ENCODE measurements at places on chromosomes 3 and 15.

GRCh38 chr3:168249550-168250414, 154.1 kb upstream of the GOLIM4 start:
- no peak for DNase-seq

DNA sequence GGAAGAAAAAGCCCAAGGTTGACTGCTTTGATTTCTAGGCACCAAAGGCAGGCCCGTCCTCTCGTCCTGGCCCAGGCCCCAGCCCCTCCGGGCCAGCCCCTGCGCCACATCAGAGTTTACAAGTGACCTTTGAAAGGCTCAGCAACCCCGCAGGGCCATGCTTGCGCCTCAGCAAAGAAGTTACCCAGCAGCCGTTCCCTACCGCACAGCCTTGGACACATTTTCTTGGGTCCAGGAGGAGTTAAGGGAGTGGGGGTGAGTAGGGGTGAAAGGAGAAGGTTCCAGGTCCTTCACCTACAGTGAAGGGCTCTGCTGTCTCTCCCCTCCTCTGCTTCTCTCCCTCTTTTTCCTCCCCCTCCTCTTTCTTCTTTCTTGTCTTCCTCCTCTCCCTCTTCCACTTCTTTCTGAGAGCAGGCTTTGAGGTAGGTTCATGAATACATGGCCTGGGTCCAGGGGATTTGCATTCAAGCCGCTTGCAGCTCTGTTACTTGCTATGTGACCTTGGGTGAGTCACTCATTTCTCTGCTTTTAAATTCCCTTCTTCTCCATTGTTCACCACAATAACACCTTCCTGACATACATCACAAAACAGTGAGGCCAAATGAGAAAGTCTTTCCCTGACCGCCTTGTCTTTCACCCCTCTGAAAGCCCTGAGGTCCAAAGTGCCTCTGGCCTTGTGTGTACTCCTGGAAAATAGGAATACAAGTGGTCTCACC, 223.3 kb upstream of the TPRG1 start:
- no peak for DNase-seq

GRCh38 chr3:39144748-39145380, 8.5 kb downstream of the CSRNP1 start:
- DNase-seq, result no peak

DNA sequence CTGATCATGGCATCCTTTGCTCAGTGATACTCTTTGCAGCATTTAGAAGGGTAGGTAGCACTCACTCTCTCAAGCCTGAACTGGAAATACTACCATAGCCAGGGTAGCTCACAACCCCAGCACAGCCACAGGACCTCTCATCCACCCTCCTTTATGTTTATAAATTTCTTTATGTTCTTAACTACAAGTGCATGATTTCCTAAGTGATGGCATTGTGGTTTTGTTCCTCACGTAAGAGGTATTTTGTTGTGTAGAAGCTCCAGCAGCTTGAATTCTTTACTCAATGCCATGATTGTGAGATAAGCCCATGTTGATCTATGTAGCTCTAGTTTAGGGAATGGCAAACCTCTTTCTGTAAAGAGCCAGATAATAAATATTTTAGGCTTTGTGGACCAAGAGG, 7.9 kb upstream of the RTP3 start:
- DNase-seq, result no peak

DNA sequence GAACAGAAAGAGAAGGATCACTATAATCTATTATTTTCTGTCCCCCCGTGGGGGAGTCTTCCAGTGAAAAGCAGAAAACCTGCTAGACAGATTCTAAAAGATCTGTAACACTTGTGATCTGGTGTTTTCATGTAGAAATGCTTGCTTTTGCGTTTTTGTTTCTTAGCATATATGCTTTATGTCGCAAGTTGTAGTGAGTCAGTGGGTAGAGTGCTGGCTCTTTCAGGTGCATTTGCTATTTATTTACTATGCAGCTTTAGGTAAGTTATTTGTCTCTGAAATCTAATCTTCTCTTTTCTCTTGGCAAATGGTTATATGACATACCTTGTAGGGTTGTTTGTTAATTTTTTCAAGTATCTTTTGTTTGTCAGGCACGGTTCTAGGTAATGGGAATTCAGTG, 9.4 kb downstream of the AKAP13 start:
- no peak for DNase-seq

- DNase-seq, result no peak
Observed at GRCh38 chr3:32105291-32106131, 909 bp upstream of the GPD1L start.

DNA sequence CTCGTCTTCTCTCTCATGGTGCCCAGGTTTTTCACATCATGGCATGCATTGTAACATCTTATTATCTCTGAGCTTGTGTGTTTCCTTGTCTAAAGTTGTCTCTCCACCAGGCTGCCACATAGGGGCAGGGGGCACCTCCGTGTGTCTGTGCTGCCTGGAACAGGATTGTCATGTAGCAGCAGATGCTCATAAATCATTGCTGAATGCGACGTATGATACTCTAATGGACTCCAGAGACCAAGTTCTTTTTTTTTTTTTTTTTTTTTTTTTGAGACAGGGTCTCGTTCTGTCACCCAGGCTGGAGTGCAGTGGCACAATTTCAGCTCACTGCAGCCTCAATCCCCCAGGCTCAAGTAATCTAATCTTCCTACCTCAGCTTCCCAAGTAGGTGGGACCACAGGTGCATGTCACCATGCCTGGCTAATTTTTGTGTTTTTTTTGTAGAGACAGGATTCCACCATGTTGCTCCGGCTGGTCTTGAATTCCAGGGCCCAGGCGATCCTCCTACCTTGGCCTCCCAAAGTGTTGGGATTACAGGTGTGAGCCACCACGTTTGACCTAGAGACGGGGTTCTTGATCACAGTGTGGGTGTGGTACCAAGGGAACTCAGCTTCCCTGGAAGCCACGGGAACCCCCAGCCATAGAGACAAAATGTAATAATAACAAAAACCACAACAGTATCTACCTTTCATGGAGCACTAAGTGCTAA, 4.7 kb upstream of the DNASE1L3 start:
- no peak for DNase-seq

DNA sequence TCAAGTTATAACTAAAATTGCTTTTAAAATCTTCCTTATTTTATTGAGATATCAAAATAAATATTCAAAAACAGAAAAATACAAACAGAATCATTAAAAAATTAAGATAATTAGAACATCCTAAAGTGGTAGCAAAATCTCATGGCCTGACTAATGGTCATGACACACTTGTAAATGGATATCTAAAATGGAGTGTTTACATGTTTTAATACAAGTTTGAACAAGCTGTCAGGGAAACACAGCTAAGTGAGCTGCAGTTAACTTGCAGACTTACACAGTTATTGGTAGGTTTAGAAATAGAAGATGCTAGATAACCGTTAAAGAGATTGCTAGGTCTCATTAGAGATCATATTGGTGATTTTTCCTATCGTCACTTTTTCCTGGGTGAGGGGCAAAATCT, 242.3 kb downstream of the LPP start:
- no peak for DNase-seq

DNA sequence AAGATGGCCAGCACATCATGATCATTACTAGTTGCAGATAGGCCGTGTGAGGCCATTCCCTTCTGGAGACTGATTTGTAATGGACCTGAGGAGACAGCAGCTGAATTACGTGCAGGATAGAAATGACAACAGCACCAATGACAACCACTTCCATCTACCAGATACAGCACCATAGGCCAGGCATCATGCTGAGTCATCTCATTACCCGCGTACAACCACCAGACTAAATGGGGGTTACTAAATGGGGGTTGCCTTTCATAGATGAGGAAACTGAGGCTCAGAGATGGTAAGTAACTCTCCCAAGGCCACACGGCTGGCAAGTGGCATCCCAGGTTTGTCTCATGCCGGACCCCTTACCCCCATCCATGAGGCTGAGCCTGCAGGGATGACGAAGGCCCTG, 32.8 kb upstream of the FAM107A start:
- DNase-seq, result no peak

DNA sequence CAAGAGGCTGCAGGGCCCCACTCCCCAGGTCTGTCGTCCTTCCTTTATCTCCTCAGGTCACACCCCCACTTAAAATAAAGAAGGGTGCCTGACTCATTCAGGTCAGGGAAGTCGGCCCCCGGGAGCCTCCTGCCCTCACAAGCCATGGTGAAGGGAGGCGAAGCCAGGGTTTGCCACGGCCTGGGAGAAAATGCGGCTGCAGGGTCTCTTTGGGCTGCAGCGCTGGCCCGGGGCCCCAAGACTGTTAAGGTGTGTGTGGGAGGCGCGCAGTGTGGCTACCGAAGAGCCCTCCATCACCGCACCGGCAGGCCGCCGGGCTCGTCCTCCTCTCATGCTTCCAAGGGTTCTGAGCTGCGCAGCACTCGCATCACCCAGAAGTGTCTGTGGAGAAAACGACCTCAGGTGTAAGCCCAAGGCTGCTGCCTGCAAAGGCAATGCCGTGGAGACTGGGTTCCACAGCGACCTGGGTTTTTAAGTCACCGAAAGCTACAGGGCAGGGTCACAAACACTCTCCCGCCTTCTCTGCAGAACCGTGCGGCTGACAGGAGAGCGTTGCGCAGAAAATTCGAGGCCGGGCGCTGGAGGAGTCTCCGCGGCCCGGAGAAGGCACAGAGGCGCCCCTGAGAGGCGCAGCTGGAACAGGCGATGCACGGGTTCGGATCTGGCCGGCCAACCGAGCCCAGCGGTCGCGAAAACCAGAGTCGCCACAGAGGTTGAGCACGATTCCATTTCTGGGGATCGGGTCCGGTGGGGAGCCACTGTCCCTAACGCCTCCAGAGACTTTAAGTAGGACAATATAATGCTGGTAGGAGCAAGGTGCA, 8.7 kb downstream of the FOXL2 start:
- DNase-seq, result no peak

DNA sequence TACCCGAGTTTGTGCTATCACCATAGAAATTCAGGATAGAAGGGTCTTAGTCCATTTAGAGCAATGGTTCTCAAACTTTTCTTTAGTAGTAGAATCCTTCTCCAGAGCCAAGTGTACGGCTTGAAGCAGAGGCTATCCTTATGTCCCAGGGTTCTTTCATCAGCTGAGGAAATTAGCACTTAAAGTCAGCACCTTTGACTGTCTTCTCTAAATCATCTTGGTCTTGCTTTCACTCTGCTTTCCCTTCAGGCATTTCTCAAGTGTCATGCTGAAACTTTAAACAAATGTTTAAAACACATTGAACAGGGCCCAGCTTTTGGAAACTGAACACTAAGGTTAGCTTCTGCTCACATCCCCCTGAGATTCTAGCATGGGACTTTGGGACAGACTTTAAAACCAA, 78.2 kb downstream of the TM4SF4 start:
- no peak for DNase-seq

DNA sequence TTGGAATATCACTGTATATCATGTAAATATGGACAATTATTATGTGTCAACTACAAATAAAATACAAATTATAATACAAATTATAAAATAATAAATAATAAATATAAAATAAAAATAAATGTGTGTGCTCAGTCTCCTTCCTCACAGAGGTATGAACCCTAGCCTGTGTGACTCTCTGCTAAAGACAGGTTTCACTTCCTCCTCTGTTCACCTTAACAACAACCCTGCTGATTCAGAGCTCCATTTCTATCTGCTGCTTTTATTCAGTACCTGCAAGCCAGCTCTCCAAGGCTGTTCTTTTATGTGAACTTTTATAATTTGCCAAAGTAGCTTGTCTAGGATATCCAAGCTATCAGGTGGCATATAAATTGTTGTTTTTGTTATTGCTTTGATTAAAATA, 610.7 kb upstream of the GRM7 start:
- DNase-seq, result no peak

GRCh38 chr3:20075197-20075596, 35.0 kb downstream of the KAT2B start:
- no peak for DNase-seq

GRCh38 chr15:82168296-82168695, 94.2 kb downstream of the EFL1 start:
- no peak for DNase-seq
